CD4-positive, alpha-beta T cell treated with Interleukin-21 for 1 hour (primary cell): ENCODE measurements at places on chromosomes 5 and 9.

- DNase-seq = no peak
Observed at GRCh38 chr9:128916204-128916603, 4.6 kb upstream of the PHYHD1 start.

DNA sequence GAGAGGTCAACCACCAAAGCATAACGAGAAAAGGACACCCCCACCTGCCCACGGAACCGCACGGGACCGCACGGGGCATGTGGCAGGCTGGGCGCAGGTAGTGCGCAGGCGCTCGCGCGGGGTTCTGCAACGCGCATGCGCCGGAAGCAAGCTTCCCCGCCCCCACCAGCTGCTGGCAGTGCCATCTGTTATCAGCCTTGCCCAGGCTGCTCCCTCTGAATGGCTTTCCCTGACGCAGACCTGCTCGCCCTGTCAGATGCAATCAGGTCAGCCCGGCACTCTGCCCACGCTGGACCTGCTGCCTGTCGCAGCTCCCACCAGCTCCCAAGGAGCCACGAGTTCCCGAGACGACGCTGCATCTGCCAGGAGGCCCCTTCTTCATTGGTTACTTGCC is 22.8 kb downstream of the PTCH1 start:
- DNase-seq = peak; percentile 30

GRCh38 chr5:167049043-167049663 is 1242.3 kb upstream of the WWC1 start:
- no peak for DNase-seq

GRCh38 chr9:35518981-35519679 is 29.2 kb downstream of the RUSC2 start:
- no peak for DNase-seq

GRCh38 chr5:32201122-32201753 is 27.1 kb upstream of the GOLPH3 start:
- DNase-seq = no peak

DNA sequence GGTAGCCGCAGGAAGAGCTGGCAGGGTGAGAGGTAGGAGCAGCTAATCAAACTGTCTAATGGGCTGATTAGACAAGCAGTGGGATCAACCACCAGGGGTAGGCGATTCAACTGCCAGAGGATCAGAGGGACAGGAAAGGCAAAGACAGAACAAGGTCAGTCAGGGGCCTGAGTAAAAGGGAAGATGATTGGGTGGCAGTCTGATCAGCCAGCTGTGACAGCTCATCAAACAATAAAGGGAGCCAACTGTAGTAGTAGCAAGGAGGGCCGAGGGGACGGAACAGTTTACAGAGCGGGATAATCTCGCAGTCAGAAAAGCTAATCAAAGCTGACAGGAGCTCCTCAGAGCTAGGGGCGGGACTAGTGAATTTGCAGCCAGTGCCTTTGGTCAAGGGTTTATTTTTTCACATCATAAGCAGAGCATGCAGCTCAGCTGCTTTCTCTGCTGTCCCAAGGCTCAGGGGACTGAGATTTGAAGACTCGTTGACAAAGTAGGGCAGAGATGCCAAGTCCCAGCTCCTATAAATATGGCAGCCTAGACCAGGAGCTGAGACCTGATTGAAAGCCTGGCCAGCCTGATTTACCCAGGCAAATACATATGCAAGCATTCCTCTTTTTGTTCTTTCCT is 418.2 kb downstream of the GABRG2 start:
- no peak for DNase-seq

- no peak for DNase-seq
Observed at GRCh38 chr9:110755179-110755578, 86.6 kb downstream of the MUSK start.

- peak; percentile 24 for DNase-seq
Observed at GRCh38 chr5:6714226-6715041, 1.2 kb downstream of the TENT4A start.

- DNase-seq = no peak
Observed at GRCh38 chr5:169288066-169288930, 12.6 kb downstream of the SLIT3 start.

GRCh38 chr9:34457266-34458012 is 931 bp downstream of the FAM219A start:
- peak; percentile 9 for DNase-seq

DNA sequence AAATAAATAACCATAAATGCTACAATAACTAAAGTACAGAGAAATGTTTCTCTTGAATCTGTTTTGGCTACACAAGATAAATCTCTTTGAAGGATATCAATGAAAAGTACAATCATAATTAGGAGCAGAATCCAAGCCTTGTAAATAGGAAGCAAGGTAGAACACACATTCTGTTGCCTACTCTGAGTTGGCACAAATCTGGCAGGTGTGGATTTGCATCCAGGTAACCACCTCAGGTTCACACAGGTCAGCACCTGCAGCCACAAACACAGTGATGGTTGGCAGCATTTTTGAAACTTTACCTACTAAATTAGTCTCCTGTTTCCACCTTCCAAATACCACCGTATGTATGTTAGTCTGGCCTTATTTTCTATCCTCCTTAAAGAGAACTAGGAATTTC is 105.3 kb upstream of the PIK3R1 start:
- no peak for DNase-seq

GRCh38 chr5:138844812-138845513 is 30.2 kb downstream of the LRRTM2 start:
- no peak for DNase-seq

GRCh38 chr5:123755653-123756317 is 243.8 kb downstream of the CSNK1G3 start:
- DNase-seq = no peak

- no peak for DNase-seq
Observed at GRCh38 chr5:88674356-88675167, 208.4 kb downstream of the MEF2C start.

DNA sequence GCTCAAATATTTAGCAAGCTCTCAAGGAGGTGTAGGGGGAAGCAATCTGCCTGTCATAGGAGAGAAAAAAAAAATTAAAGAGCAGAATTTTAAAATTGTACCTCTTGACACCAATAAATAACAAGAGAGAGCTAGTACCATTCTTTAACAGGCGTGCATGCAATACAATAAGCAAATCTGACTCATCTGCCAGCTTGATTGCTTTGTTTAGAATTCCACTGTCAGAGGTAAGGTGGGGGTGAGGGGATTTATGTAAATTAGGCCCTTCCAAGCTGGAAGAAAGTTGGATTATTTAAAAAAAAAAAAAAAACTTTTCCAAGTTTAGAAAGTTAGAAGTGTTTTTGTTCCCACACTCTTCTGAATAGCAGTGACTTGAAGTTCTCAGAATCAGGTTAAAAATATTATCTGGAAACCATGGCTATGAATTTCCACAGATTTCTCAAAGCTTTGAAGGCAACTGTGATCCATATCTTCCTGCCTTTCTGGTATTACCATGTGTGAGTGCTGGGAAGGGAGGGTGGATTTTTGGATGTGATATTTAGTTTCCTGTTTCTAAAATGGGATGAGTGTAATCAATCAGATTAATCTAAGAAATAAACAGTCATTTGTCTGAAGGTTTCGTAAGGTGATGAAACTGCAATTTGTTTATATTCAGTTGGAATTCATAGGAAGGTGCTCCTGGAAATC is 477.5 kb downstream of the TLE4 start:
- DNase-seq = no peak

DNA sequence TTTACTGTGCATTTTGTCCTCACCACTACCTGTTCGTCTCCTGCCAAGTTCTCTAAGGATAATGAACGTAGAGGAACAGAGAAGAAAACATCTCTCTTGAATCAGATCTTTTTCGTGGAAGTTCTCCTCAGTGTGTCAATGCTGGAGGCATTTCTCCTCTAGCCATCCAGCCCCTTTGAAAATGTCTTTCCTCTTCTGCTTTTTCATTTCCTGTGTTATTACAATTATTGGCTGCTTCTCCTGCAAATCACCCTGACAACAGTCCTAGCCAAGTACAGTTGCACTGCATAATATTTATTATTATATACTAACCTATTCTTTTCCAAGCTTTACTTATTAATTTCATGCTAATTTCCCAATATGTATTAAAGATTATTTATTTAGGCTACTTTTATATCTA is 61.8 kb upstream of the TRPM3 start:
- no peak for DNase-seq

DNA sequence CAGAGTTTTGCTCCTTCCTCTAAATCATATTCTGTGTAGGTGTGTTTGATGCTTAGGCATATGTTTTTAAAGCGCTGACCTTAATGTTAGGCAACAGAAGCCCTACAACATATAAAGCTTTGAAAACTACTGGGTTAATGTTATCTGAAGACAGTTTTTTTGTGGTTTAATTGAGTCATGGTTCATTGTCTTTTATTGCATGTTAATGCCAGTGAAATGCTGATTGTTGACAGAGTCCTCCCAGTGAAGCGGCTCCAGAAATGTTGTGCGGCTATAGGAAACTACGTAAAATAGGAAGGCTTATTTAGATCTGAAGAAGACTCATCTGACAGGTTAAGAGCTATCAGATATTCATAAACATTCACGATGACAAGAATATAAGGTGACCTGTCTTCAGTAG is 424.6 kb downstream of the CCDC171 start:
- no peak for DNase-seq

DNA sequence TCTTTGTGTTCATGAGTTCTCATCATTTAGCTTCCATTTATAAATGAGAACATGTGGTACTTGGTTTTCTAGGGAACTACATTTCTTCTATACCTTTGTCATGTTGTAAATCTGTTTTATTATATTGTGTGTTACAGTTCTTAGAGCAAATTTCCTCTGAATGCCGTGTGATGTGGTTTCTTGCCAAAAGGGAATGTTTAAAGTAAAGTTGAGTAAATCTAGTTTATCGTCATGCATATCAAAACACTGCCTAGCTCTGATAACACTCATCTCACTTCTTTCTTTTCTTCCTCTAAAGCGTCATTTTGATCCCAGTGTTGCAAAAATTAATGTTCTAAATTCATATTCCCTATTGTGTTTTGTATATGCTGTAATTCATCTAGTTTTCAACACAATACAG is 295.4 kb upstream of the HAPLN1 start:
- no peak for DNase-seq

DNA sequence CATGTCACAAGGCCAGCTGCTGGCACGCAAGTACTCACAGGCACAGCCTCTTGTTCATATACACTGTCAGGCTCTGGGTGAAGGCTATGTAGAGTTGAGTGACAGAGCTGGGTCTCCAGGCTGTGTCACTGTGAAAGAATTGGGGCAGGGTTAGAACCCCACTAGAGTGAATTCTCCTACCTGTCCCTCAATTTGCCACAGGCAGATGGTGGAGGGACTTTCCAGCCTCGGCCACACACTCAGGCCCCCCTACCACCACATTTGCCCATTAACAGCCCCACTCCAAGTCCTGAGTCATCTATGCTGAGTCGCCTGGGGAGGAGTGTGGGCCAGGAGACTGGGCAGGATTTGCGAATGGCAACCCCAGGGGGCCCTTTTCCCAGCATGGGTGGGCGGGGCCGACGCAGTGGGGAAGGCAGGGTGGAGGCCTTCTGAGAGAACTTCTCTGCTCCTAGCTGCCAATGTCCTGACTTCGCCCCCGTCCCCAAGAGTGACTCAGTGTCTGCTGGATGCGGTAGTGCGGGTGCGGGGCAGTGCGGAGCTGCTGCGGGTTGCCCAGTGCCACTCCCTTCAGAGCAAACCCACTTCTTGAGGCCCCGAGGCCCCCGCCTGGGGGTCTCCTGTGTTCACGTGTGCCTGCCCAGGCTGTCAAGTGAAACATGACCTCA is 50.3 kb upstream of the PSD2 start:
- DNase-seq = no peak

DNA sequence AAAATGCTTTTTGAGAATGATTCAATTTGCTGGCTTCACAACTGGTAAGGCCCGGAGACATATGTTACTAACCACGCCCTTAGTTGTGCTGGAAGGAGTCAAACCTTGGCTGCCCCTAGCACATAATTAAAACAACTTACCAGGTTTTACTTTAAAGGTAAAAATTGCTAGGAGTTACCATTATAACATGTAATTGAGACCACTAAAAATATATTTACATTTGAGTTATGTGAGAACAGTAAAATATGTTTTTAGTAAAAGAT is 435.6 kb upstream of the CDH9 start:
- no peak for DNase-seq

GRCh38 chr5:3698412-3698811 is 102.8 kb downstream of the IRX1 start:
- no peak for DNase-seq

DNA sequence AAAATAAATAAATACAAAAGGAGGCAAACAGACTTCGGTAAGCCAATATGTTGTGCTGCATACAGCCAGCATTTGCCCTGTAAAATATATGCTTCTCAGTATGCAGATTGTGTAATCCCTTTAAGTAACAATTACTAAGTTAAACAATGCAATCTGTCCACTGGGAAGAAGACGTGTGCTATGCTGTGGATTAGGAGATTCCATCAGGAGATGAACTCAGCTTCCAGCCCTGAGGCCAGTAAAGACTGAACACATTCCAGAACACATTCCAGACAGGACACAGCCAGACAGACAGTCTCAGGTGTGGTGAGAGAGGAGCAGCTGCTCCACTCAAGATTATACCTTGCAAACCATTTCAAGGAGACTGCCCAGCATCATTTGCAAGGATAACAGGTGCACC is 97.8 kb downstream of the MPDZ start:
- DNase-seq = no peak

DNA sequence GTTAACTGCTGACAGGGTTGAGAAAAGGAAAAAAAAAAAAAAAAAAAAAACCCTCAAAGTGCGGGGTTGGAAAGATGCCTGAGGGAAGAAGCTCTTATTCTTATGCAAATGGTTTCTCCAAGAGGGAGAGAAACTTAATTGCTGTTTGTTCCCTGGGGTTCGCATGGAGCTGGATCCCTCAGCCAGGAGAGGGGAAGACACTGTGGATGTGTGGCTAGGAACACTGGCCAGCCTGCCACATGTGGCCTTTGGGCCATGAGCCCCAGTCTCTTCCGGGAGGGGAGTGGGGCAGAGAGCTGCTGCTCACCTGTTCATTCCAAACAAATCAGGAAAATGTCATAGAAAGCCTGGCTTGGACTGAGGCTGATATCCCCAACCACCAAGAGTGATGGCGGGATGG is 9.4 kb upstream of the SCGB3A2 start:
- DNase-seq = no peak

- DNase-seq = no peak
Observed at GRCh38 chr9:114493521-114494184, 11.6 kb downstream of the WHRN start.

GRCh38 chr5:176497852-176498251 is 39.4 kb downstream of the RNF44 start:
- DNase-seq = no peak

DNA sequence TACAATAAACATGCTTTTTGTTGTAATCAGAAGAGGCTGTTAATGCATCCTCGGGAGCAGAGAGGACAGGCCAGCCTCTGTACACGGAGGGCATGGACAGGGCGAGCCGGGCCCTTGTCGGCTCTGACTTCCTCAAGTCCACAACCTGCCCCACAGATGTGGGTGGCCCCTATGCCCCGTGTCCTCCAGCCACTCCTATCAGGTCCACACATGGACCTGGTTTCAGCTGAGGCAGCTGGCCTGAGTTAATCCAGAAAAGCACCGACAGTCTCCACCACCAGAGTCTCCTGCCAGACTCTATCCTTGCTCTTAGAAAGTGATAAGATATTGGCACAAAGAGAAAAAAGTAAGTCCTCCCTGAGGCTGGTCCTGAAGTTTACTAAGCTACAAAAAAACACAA is 52.4 kb upstream of the PHYKPL start:
- DNase-seq = no peak

- DNase-seq = no peak
Observed at GRCh38 chr5:4765411-4765810, 374.7 kb upstream of the ADAMTS16 start.
